ENCODE measurements at places on chromosomes 3 and 15.

DNA sequence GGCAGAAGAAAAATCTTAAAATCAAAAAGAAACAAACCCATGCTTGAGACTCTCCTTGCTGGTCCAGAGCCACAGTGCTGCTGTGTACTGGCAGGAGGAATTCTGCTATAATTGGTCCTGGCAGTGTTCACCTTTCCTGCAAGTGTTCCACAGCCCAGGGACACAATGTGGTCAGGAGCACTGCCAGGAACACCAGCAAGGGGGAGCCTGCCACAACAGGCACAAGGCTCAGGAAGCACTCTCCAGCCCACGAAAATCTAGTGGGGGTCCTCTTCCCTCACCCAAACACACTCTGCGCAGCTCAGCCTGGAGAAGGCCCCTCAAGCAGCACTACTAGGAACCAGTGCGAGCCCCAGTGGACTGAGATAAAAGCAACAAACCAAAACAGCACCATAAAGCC is 92.9 kb downstream of the UBE3A start:
- DNase-seq = peak; percentile 52

GRCh38 chr3:65144791-65145351 is 457.1 kb upstream of the ADAMTS9 start:
- DNase-seq = peak; percentile 13

GRCh38 chr15:89554247-89554646 is 21.0 kb upstream of the TICRR start:
- DNase-seq = no peak

- DNase-seq = no peak
These were observed 21.0 kb downstream of the TMEM44 start for GRCh38 chr3:194612221-194612620.

DNA sequence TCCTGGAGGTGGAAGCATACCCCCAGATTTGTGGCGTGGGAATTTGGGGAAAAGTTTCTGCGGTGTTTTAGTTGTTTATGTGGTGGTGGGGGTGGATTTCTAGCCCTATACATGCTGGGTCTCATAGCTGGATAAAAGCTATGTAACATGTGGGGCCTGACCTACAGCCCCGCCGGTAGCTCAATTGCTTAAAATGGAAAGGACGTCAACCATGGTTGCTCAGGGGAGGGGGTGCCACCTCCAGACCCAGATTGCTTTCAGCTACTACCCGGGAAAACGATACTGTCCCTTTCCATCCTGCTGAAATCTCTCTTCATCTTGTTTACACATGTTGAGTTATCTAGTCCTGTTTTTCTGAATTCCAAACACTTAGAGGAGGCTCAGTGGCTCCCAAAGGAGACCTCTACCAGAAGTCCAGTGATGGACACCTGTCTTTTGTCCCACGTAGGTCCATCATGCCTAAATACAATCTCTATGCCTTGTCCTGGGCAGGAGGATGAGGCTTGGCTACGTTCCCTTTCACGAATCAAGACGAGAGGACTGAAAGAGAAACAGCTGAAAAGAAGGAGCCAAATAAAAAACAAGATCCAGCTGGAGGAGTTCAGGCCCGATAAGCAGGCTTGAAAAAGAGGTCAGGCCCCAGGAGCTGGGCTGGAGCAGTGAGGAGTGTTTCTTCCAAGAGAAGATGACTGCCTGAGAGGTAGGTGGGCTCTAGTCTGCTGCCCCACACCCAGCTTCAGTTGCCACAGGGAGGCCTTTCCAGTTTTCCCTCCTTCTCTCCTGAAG is 72.1 kb upstream of the TPRG1 start:
- DNase-seq = no peak

- peak; percentile 16 for DNase-seq
These were observed 47.6 kb downstream of the MBNL1 start for GRCh38 chr3:152316318-152316717.

- no peak for DNase-seq
These were observed 37.1 kb downstream of the SEC22C start for GRCh38 chr3:42544492-42545283.

DNA sequence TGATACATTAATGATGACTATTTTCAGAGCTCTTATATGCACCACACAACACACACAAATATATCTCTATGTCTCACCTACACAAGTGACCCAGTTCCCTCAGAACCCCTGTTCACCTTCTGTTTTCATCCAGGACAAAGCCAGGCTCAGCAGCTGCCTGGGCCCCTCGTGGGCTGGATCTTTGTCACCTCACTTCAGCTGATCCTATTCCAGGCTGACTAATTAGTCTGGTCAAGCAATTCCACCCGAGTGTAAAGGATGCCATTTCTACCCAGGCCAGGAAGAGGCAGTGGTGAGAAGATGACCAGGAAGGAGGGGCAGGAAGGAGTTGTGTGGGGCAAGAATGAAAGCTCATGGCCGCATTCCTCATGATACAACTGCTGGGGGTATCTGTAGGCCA is 62.3 kb downstream of the DHX30 start:
- no peak for DNase-seq

GRCh38 chr3:95408464-95408862 is 1345.6 kb downstream of the NSUN3 start:
- no peak for DNase-seq

DNA sequence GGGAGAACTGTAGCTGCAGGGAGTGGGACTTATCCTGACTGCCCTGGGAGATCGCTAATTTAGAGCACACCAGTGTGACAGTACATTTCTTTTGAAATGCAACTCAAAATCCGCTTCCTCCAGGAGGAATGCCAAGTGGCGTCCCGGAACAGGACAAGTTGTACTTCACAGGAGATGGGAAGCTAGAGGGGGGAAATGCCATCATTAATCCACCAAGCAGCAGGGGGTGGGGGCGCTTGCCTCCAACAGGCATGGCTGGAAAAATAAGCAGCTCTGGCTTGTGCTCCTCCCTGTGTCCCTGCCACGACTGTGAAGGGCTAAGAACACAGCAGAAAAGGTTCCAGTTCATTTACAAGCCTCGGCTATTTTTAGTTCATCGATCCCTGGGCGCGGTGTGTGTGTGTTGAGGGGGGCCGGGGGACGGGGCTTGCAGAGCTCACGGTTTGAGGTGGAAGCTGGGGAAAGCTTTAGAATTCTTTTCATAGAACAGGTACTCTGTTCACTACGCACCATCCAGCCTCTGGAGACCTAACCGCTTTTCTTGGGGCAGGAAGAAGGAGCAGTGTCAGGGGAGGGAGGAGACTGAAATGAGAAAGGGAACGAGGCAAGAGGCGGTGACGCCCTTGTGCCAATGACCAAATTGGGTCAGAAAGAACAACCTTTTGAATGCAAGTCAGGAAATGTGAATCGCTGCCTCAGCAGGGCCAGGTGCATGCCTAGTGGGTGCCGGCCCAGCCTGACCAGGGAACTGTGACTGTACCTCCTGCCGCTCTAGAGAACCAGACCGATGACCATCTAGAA is 51.8 kb upstream of the DGKG start:
- peak; percentile 21 for DNase-seq

- no peak for DNase-seq
These were observed 163.9 kb downstream of the RAB11A start for GRCh38 chr15:66033143-66033542.

GRCh38 chr3:115071166-115071565 is 75.9 kb downstream of the ZBTB20 start:
- no peak for DNase-seq

DNA sequence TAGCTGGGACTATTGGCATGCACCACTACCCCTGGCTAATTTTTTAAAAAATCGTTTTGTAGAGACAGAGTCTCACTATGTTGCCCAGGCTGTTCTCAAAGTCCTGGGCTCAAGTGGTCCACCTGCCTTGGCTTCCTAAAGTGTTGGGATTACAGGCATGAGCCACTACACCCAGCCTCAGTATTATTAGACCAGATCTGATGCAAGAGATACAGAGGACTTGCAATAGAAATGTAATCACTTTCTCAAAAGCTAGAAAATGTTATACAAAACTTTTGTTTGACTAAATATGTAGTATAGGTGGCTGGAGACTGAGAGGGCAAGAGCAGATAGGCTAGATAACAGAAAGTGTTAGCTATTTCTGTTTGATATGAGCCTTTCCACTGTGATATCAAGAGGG is 531.9 kb downstream of the SOX2 start:
- DNase-seq = no peak

DNA sequence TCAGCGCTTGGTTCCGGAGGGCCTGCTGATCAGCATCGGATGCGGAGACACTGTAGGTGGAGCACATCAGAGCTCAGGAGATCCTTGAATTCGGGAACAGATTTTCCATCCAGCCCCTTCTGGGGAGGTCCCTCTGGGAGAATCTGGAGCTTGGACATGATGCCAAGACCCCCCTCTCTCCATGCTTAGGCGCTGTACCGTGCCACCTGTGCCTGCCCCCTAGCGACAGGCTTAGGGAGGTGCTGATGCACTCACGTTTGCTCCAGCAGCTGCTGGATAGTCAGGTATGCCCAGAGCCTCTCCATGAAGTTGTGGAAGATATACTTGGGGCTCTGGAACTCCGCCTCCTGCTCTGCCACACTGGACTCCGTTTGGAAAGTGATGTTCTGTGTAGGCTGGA is 9.7 kb downstream of the ITIH4 start:
- DNase-seq = peak; percentile 49

Data from epithelial cell of esophagus (primary cell).